Chondrocyte (in vitro differentiated cells): ENCODE measurements at places on chromosomes 3 and 15.

DNA sequence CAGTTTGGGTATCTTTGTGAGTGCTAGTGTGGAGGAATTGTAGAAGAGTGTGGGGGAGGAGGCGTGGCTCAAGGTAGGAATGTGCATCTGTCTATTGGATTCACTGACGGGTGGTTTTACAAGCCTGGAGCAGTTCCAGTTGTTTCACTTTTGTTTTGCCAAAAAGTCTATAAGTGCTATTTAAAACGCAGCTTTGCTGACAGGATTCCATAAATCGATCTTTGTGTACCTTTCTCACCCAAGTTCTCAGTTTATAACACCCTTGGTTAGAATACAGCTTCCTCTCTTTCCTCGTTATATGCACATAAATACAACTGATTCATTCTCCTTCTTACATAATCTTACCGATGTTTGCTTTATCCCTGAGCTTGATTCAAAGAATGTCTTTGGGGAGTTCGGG, 123.2 kb upstream of the UBE2E2 start:
- no peak for DNase-seq

DNA sequence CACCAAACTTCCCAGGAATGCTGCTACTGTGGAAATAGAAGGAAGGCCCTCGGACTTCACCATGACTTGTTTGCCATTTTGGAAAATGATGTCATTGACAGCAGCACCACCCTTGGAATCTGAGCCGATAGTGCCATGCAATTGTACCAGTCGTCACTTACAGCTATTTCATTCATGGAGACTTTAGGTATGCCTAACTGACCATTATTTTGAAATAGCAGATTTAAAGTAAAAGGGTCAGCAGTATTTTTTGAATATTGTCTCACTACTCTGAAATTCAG, 66.0 kb upstream of the ARL8B start:
- DNase-seq, result no peak

DNA sequence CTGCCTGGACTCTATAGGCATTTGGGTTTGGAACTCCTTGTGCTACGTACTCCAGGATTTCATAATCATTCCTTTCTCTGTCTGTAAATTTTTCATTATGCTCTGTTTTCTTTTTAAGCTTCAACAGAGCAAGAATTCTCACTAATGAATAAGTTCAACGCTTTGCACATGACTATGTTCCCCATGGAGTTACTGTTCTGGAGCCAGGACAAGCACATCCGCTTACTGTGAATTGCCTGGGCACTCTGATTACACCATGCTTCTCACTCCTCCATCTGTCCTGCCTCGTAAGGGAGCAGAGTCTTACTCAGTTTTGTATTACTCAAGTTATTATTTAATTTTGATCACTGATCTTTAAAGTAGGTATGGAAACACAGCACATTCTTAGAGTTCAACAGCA, 472.7 kb downstream of the RAP2B start:
- DNase-seq, result no peak

- no peak for DNase-seq
Measured at GRCh38 chr3:124760601-124761000, 30.3 kb downstream of the UMPS start.

GRCh38 chr3:97691354-97691753, 73.2 kb upstream of the ARL6 start:
- no peak for DNase-seq

DNA sequence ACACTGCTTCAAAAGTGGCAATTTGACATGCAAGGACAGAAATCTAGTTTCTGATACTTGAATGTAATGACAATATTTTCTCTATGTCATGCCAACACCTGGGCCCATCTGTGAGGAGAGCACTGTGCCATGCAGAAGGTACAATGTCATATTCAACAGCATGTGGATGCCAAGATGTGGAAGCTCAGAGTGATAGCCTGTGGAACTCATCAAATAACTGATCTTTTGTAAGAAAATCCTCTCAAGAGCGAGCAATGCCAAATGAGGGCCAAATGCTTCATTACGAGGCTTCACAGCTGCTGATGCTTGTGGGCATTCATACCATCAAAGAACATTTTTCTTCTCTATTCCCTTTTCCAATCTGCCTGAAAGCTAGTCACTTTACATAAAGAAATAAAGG, 95.1 kb downstream of the ROBO1 start:
- no peak for DNase-seq

GRCh38 chr3:150790629-150791028, 27.7 kb upstream of the SIAH2 start:
- DNase-seq, result no peak

GRCh38 chr3:142251951-142252350, 26.6 kb upstream of the GK5 start:
- no peak for DNase-seq

DNA sequence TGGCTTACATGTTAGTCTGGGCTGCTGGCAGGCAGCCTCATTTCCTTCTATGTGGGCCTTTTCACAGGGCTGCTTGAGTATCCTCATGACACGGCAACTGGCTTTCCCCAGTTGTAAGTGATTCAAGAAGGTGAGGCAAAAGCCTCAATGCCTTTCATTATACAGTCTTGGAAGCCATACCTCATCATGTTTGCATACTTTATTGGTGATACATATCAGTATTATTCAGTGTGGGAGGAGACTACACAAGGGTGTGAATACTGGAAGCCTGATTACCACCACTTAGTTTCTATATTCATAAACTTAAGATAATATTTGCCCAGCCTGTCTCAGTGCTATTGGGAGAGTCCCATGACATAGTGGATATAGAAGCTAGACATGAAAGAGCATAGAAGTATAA, 346.8 kb downstream of the SOX2 start:
- no peak for DNase-seq

- peak; percentile 13 for DNase-seq
Measured at GRCh38 chr3:51371943-51372557, 13.0 kb upstream of the MANF start.

DNA sequence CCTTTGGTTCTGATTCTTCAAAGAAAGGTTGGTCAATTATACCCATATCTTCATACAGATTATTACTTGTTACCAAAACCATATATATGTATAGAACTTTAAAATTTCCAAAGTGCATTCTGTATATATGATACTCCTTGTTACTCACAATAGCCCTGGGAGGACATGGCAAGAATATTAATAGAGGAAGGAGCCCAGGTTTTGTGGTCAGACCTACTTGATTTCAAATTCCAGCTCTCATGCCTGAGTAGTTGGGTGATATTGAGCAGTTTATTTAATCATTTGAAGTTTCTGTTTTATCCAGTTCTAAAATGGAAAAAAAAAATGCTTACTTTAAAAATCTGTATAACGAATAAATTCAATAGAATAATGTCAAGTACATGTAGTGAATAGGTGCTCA, 2.5 kb downstream of the IL1RAP start:
- no peak for DNase-seq

- no peak for DNase-seq
Measured at GRCh38 chr3:149435996-149436885, 38.3 kb upstream of the TM4SF4 start.

DNA sequence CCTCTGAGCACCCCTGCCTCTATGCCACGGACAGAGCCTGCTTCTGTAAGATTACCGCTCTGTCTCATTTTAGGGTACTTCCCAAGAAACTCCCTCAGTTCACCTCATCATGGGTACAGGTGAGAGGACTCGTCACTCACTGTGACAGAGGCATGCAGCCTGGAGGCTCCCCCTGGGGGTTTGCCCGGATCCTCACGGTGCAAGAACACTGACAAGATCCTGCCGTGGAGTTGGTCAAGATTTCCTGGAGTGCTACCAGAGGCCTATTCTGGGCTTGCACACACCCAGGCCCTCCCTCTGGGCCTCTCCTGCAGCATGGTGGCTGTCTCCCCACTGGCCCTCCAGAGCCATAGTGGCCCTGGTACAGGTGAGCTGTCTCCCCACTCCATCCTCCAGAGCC, 103.1 kb upstream of the TNIK start:
- no peak for DNase-seq

GRCh38 chr3:49424816-49425215, 2.5 kb upstream of the AMT start:
- DNase-seq, result no peak

DNA sequence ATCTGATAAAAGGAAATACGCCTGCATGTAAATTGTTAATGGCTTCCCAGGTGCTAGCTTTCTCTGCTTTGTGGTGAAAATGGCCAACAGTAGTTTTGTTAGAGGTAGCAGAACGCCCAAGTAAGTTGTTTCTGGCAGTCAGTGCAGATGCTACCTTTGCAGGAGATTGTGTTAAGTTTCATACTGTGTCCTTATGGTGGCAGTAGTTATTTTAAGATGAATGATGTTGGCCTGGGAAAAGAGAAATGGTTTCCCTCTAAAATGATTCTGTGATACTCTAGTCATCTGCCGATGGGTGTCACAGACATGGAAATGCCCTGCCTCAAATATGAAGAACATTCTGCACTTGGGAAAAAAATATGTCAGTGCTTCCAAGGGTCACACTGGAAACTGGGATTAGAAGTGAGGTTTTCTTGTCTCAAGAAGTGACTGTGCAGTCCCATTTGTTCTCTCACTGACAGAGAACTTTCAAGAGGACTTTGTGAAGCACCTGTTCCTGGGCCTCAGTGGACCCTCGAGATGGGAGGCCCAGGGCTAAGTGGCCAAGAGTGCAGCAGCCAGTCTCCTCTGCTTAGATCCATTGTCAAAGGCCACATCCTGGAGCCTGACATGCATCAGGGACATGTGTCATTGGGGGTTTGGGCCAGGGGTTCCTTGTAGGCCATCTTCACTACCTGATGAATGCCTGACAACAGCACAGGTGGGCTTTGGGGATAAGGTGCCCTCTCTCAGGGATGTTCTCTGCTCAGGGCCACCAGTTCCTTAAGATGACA, 393.3 kb downstream of the CACNA2D3 start:
- no peak for DNase-seq

DNA sequence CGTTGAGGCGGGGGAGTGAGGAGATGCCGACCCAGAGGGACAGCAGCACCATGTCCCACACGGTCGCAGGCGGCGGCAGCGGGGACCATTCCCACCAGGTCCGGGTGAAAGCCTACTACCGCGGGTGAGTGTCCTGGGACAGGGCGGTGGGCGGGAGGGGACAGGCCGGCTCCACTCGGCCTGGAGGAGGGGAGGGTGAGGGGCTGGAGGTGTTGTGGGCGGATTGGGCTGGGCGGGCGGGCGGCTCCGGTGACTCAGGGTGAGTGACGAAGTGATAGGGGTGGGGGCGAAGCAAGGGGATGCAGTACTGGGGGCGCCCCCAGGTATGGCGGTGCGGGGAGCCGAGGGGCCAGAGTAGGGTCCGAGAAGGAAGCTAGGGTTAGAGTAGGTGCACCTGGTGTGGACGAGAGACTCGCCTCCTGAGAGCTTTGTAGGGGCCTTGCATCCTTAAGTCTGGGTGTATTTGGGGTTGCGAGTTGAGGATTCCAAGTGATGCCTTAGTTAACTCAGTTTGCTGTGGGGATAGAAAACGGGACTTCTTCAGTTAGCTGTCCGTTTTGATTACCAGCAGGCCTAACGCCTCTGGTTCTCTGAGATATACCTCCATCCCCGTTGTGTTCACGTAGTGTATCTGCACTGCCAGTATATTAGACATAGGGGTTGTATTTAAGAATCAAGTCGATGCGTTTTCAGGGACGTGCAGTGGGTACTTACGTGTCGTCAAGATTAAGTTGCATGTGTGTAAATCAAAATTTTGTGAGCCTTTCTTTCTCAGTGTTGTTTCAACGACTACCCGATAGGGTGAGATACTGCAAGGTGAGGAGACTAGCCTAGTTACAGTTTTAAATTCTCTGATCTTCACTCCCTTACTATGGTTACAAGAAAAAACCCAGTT, 670 bp downstream of the PRKCI start:
- DNase-seq, result peak; percentile 67

- DNase-seq, result no peak
Measured at GRCh38 chr3:53842436-53843194, 3.6 kb downstream of the CHDH start.

DNA sequence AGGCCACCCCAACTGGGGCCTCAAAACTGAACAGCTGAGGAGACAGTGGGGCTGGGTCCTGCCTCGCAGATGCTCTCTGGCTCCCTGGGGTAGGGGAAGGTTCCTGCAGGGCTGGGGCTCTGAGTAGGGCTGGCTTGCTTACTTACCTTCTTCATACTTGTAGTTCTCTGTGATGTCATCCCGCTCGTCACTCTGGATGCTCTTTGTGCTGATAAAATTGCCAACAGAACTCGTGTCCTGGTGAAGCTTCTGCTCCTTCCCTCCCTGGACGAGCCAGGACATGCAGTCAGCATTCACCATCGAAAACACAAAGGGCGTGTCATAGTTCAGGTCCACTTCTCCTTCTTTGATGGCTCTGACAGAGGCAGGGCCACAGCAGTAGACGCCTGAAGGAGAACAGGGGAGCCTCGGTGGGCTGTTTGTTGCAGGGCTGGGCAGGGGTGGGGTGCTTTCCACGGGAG, 17.9 kb upstream of the EPB42 start:
- no peak for DNase-seq
